ENCODE measurements at places on chromosomes 13 and 19.

- H3K27me3 ChIP-seq = no peaks in the 10 kb centered on the region
- no peak for DNase-seq
- peaks cover 2% of the 10 kb centered on the region for H3K4me1 ChIP-seq
- no peak overlapping the region for H3K4me3 ChIP-seq
Measured at GRCh38 chr13:39455521-39456175, 147.3 kb downstream of the LHFPL6 start.

DNA sequence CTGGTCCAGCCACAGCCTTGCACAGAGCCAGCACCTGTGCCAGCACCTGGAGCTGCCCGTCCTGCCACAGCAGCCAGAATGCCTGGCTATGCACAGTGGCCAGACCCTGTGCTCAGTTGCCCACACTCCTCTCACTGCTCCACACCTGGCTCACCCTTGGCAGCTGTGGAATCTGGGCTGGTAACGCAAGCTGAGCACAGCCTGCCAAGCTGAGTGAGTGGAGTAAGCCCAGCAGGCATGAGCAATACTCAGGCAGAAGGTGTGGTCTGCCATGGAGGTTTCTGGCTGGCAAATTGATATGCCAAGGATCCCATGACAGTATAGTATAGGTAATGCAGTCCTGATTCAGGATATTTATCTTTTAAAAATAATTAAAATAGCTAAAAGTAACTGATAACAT, 122.2 kb downstream of the PCDH9 start:
- DNase-seq = no peak
- H3K36me3 ChIP-seq = no peaks in the 10 kb centered on the region
- H3K4me1 ChIP-seq = peaks cover 2% of the 10 kb centered on the region
- H3K4me3 ChIP-seq = no peak overlapping the region
- no peak overlapping the region for H3K27ac ChIP-seq

GRCh38 chr13:76993021-76993420, 1.1 kb downstream of the CLN5 start:
- H3K27me3 ChIP-seq = no peaks in the 10 kb centered on the region
- peak overlapping the region; percentile 82 for H3K4me3 ChIP-seq
- peaks cover 26% of the 10 kb centered on the region for H3K36me3 ChIP-seq
- no peak for DNase-seq
- H3K27ac ChIP-seq = no peak overlapping the region
- H3K4me1 ChIP-seq = peaks cover 3% of the 10 kb centered on the region

DNA sequence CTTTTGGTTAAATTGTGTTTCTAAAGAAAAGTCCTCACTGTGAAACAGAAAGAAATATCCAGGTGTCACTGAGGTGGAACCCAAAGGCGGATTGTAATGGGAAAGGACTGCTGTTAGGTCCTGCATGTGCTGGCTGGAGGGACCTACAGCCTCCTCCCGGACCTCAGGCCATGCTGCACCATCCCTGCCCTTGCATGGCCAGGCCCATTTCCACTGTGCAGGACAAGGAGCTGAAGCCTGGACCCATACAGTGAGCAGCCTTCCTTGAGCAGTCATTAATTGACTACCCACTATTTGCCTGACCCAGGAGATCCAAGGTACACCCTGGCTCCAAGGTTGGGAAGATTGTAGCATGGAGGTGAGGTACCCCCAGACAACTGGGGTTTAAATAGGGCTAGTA, 17.6 kb downstream of the VSTM2B start:
- no peaks in the 10 kb centered on the region for H3K36me3 ChIP-seq
- no peak for DNase-seq
- H3K4me1 ChIP-seq = peaks cover 4% of the 10 kb centered on the region
- no peak overlapping the region for H3K27ac ChIP-seq
- H3K4me3 ChIP-seq = no peak overlapping the region
- H3K27me3 ChIP-seq = peaks cover 8% of the 10 kb centered on the region

DNA sequence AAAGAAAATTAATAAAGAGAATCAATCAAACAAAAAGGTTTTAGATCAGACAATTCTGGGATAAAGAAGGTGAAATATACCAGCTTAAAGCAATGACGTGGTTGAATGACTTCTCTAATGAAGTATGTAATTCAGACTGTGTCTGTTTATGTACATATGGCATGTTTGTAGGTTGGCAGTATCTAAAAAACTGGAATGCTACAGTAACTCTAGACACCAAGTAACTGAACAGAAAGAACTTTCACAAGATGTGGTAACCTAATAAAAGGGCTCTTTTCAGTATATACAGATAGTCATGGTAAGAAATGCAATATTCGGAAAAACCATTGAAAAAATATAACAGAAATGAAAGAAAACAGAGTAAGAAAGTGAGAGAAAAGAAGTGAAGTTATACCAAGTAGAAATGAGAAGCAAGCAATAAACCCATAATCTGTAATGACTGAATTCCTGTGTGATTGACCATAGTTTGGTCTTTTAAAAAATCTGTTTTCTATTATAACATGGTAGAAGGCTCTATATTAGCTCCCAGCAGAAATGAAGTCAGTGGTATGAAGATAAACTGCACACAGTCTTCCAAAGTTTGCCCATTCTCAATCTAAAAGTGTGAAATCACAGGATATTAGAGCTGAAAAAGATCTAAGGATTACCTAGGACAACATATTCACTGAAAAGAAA, 31.4 kb downstream of the ELF1 start:
- H3K4me1 ChIP-seq = no peaks in the 10 kb centered on the region
- no peak for DNase-seq
- no peaks in the 10 kb centered on the region for H3K36me3 ChIP-seq
- no peak overlapping the region for H3K27ac ChIP-seq
- H3K27me3 ChIP-seq = no peaks in the 10 kb centered on the region
- H3K4me3 ChIP-seq = no peak overlapping the region

- no peaks in the 10 kb centered on the region for H3K27me3 ChIP-seq
- no peak overlapping the region for H3K27ac ChIP-seq
- no peak overlapping the region for H3K4me3 ChIP-seq
- H3K4me1 ChIP-seq = no peaks in the 10 kb centered on the region
- DNase-seq = no peak
Measured at GRCh38 chr13:95226932-95227695, 74.1 kb downstream of the ABCC4 start.

DNA sequence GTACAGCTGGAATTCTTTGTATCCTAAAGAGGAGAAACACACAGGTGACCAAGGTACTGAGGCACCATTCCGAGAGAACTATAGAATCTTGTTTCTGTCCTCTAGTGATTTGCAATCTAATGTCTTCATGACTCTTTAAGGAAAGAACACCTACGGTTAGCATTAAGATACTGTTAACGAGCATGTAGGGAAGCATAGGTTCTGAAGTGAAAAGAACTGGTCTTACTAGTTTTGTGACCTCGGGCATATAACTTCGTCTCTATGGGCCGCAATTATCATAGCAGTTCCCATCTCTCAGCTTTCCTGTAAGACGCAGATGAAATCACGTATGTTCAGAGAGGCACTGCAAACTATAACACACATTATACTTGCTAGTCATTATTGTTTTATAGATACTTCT, 193.0 kb upstream of the NBEA start:
- H3K27ac ChIP-seq = no peak overlapping the region
- no peaks in the 10 kb centered on the region for H3K27me3 ChIP-seq
- no peak for DNase-seq
- H3K4me1 ChIP-seq = peaks cover 2% of the 10 kb centered on the region
- no peaks in the 10 kb centered on the region for H3K36me3 ChIP-seq
- H3K4me3 ChIP-seq = no peak overlapping the region

DNA sequence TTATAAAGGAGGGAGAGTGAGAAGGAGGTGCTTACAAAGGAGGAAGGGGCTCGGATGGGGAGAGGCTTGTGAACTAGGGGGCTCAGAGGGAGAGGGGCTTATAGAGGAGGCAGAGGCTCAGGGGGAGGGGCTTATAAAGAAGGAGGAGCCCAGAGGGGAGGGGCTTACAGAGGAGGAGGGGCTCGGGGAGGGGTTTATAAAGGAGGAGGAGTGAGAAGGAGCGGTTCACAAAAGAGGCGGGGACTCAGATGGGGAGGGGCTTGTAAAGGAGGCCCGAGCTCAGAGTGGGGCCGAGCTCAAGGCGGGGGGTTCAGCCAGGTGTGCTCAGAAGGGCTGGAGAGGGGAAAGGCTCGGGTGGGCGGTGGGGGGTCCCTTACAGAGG, 500 bp downstream of the SMIM24 start:
- no peak overlapping the region for H3K4me3 ChIP-seq
- H3K27ac ChIP-seq = no peak overlapping the region
- no peaks in the 10 kb centered on the region for H3K36me3 ChIP-seq
- H3K27me3 ChIP-seq = peaks cover 35% of the 10 kb centered on the region
- no peak for DNase-seq

DNA sequence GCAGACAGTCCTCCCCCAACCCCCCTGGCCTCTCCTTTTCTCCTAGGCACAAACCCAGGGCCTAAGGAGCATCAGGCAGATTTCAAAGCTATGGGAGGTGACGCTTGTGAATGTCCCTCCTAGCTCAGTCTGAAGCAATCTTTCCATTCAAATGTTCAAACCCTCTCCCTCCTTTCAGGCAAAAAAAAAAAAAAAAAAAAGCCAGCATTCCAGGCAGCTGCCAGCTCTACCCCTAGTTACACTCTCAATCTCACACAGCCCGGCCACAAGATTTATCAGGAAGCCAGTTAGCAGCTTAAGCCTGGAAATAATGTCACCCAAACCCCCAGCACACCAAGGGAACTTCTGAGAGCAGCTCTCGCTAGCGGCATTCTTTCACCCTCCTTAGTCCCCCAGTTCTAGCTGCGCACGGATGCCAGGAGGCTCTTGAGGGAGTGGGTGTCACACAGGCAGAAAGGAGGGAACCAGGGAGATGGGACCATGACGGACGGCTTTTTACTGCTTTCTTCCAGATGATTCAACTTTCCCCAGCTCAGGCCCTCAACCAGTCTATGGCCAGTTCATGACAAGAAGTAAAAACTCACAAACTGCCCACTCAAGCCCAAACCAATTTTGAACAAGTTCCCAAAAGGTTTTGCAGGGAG, 6.3 kb downstream of the SH3GL1 start:
- DNase-seq = no peak
- H3K27me3 ChIP-seq = no peaks in the 10 kb centered on the region
- H3K27ac ChIP-seq = peak overlapping the region; percentile 94
- H3K4me1 ChIP-seq = peaks cover 50% of the 10 kb centered on the region
- H3K4me3 ChIP-seq = no peak overlapping the region

- H3K27ac ChIP-seq = peak overlapping the region; percentile 73
- no peak for DNase-seq
- H3K36me3 ChIP-seq = peaks cover 3% of the 10 kb centered on the region
- no peaks in the 10 kb centered on the region for H3K27me3 ChIP-seq
Measured at GRCh38 chr19:10653482-10653731, 739 bp upstream of the ILF3 start.

DNA sequence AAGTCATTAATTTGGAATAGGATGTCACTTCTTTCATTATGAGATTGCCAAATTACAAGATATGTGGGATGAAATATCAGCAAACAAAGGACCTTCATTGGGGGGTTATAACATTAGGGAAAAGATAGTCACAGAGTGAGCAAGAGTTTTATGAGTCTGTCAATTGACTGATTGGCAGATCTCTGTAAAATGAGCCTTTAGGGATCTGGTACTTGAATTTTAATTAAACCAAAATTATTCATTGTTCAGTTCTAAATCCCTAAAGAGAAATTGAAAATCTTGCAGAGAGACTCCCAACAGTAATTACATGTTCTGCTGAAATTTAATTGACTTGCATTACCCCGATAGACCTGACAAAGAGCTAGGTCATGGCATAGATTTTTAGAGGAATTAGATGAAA, 768.1 kb upstream of the SPRY2 start:
- H3K36me3 ChIP-seq = no peaks in the 10 kb centered on the region
- H3K4me3 ChIP-seq = no peak overlapping the region
- DNase-seq = no peak
- no peaks in the 10 kb centered on the region for H3K4me1 ChIP-seq
- no peak overlapping the region for H3K27ac ChIP-seq
- H3K27me3 ChIP-seq = no peaks in the 10 kb centered on the region

DNA sequence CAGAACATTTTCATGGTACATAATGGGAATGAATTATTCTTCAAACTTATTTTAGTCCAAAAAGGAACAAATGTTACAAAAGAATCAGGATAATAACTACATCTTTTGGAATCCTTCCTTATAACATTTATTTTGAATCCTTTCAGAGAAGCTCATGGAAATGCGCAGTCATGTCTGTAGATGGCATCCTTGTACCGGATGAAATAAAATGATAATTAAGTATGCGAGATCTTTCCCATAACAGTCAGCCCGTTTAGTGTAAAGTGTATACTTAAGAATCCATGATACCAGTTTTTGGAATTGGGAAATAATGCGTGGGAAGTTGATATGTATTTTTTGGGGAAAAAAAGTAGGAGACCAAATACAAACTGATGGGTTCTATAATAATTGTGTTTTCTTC, 418.8 kb downstream of the GPC5 start:
- no peak for DNase-seq
- no peaks in the 10 kb centered on the region for H3K4me1 ChIP-seq
- no peak overlapping the region for H3K27ac ChIP-seq
- H3K4me3 ChIP-seq = no peak overlapping the region
- H3K27me3 ChIP-seq = no peaks in the 10 kb centered on the region

DNA sequence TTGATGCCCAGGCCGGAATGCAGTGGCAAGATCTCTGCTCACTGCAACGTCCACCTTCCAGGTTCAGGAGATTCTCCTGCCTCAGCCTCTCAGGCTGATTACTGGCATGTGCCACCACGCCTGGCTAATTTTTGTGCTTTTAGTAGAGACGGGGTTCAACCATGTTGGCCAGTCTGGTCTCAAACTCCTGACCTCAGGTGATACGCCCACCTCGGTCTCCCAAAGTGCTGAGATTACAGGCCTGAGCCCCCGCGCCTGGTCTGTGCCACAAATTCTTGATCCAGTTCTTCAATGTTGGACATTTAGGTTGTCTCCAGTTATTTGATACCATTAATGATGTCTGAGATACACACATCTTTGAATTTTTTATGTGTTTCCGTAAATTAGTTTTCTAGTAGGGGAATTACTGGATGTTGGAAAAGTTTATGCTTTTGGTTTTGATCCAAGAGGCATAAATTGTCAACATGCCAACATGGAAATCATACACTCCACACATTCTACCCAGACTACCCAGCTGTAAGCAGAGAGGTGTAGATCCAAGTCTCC, 525 bp upstream of the COG3 start:
- no peaks in the 10 kb centered on the region for H3K27me3 ChIP-seq
- H3K27ac ChIP-seq = peak overlapping the region; percentile 81
- H3K4me3 ChIP-seq = peak overlapping the region; percentile 99
- no peaks in the 10 kb centered on the region for H3K36me3 ChIP-seq
- no peak for DNase-seq

- H3K4me3 ChIP-seq = no peak overlapping the region
- peaks cover 65% of the 10 kb centered on the region for H3K36me3 ChIP-seq
- H3K27ac ChIP-seq = no peak overlapping the region
- H3K27me3 ChIP-seq = no peaks in the 10 kb centered on the region
- no peak for DNase-seq
- H3K4me1 ChIP-seq = peaks cover 21% of the 10 kb centered on the region
Measured at GRCh38 chr13:106530171-106530851, 5.2 kb downstream of the EFNB2 start.

DNA sequence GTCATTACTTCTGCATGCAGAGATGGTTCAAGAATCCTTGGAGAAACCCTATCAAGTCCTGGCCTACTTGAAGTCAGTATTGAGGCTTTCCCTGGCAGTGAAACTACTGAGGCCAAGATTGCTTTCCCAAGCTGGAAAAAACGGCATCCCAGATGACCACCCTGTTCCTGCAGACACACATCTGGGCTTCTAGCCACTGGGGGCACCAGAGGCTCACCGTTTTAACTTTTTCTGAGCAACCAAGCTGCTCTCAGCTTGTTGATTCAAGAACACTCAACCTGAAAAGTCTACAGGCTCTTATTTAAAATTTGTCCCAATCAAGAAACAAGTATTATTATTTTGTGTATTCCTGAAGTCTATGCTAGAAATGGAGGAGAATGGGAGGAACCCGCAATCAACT, 66.6 kb downstream of the SPRYD7 start:
- no peaks in the 10 kb centered on the region for H3K36me3 ChIP-seq
- no peaks in the 10 kb centered on the region for H3K27me3 ChIP-seq
- H3K27ac ChIP-seq = no peak overlapping the region
- no peaks in the 10 kb centered on the region for H3K4me1 ChIP-seq

All from neuronal stem cell (in vitro differentiated cells).